ENCODE measurements at places on chromosomes 2 and 18. TPM values are rescaled to one million over a fixed set of nuclear protein-coding genes. Genes with fewer than 3 reads are reported as not detected.

The KLHL41 gene
- total RNA-seq, result 0.69 TPM

The HMSD gene
- total RNA-seq, result not detected

The SP5 gene
- total RNA-seq, result not detected

The POLE4 gene
- 23.8 TPM for total RNA-seq
